Fibroblast of lung (primary cell): ENCODE measurements at places on chromosomes 6 and 20.

DNA sequence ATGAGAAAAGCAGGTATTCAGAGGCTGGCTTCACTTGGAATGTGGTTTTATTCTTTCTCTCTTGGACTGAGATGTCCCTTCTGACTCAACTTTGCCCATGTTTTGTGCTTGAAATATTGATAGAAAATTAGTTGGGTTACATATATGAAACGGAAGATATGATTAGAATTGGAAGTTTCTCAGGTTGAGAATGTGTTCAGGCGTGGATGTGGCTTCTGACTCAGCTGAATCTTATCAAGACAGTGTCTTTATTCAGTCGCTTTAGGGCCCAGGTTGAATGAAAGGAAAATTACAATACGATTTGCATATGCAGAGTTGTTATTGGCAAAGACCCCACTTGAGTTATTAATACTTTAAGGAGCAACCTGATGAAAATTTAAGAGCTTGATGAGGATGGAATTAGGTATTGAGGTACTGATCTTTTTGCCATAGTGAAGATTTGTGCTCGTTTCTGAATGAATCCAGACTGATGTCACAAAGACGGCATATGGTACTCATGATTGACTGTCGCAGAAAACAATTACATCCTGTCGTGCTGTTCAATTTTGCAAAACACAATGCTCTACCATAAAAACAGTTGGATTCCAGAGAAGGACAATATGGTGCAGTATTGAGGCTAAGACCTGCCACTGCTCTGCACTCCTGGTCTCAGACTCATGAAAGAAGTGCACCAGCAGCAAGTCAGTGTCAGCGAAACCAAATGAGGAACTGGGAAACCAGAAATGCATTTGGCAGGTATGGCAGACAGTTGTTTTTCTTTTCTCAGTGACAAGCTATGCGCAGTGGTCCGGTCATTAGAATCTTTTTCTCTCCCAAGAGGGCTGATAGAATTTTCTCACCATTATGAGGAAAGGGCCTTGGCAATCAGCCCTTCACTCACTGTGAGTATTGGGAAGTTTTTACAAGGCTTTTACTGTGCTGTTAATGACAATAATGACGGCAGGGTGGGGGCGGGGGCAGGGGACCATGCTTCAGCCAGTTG lies 158.3 kb downstream of the DOK5 start:
- DNase-seq, result no peak

GRCh38 chr6:119301429-119301828 lies 48.1 kb downstream of the MAN1A1 start:
- no peak for DNase-seq

- no peak for DNase-seq
Measured at GRCh38 chr6:53567701-53568100, 22.8 kb upstream of the GCLC start.

DNA sequence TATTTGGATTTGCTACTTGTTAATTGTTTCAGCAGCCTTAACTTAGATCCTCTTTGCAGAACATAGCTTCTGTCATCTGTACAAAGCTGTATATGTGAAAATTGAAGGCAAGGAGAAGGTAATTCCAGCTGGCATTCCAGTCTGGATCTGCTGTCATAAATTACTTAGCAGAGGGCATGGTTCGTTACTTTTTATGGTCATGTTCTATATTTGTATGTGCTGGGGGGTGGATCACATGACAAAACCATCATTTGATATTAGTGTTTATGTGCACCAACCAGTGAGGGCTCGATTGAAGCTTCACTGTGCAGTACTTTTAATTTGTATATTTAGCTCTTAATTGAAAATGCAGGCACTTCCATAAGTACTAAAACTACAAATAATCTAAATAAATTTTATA lies 80.2 kb downstream of the CAP2 start:
- DNase-seq, result no peak

DNA sequence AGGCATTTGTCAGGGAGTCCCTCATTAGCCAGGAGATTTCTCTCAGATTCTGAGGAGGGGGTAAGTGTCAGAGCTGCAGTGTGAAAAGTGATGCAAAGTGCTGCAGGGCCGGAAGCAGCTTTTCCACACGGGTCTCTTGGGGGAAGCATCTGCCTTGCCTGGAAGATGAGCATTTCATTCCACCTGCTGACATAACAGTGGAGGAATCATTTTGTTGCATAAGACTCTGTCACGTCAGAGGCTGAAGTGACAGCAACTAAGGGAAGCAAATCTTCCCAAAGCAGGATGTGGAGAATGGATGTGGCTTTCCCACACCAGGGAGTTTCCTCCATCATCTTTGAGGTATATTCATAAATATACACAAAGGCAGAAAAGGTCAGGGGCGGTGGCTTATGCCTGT lies 22.8 kb downstream of the DCBLD1 start:
- DNase-seq, result peak; percentile 47

- no peak for DNase-seq
Measured at GRCh38 chr6:6665555-6666243, 77.2 kb downstream of the LY86 start.

GRCh38 chr20:17298171-17298570 lies 71.3 kb downstream of the PCSK2 start:
- no peak for DNase-seq

DNA sequence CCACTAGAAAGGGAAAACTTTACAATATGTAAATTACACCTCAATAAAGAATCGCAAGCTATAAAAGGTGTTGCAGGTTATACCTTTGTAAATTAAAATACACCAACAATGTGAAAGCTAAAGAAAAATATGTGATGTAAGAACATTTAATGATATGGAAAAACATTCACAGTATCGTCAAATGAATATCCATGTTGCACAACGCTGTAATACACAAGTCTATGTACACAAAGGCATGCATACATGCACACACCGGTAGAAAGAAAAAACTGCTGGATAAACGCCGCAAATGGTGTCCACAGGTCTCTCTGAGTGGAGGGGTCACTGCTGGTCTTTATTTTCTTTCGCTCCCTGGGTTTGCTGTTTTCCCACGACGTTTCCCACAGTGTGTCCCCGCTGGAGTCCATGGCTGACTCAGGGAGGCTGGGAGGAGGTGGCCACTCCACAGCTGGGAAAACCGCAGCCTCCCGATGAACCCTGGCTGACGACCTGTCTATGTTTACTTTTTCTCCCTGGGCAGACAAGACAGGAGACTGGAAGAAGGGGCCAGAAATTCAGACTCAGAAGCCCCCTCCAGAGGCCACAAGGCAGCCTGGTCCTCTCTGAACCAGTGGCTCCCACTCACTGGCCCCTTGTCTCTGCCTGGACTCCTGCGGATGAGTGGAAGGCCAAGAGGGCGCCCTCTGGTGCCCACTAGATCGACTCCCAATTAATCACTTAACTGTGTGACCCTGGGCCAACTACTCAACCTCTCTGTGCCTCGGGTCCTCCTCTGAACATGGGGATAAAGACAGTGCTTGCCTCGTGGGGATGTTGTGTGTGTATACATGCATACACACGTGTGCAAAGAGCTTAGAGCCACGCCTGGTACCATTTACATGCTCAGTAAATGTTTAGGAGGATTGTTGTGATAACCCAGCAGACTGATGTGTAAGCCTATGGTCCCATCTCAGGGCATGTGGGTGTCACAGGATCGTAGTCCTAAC lies 12.8 kb upstream of the BPI start:
- DNase-seq, result peak; percentile 83

DNA sequence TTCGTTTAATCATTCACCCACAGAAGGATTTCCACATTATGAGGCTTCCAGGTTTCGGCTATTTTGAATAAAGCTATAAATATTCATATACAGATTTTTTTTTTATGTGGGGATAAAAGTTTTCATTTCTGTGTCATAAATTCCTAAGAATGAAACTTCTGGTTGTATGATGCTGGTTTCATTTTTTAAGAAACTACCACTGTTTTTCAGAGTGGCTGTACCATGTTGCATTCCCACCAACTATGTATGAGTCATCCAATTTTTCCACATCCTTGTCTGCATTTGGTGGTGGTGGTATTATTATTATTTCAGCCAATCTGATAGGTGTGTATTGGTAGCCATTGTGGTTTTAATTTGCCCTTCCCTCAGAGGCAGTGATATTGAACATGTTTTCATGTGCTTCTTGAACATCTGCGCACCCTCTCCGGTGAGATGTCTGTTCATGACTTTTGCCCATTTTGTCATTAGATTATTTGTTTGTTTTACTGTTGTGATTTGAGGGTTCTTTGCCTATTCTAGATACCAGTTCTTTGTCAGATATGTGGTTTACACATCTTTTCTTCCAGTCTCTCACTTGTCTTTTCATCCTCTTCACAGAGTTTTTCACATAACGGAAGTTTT lies 75.5 kb downstream of the DOK5 start:
- peak; percentile 27 for DNase-seq
